Kidney (tissue), 22 donors: ENCODE measurements at places on chromosomes 5 and 9.

DNA sequence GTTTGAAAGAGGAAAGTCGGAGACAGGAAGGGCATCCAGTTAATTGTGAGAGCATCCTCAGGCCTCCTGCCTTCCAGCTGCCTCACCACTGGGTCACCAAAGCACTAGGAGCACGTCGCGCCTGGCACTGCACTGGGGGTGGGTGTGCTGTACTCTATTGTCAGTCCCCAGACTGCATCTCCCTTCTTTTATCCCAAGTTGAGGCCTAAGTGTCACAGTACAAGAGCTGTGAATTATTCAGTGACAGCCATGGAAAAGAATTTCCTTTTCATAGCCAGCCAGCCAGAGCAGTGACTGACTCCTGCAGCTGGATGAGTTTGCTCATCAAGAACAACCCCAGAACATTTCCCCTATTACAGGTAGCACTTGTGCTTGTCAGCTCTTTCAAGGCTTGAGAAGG is 16.3 kb downstream of the CLTA start:
- no peak for DNase-seq

GRCh38 chr9:128428644-128429512 is 8.2 kb downstream of the CERCAM start:
- DNase-seq, result peak; percentile 52

DNA sequence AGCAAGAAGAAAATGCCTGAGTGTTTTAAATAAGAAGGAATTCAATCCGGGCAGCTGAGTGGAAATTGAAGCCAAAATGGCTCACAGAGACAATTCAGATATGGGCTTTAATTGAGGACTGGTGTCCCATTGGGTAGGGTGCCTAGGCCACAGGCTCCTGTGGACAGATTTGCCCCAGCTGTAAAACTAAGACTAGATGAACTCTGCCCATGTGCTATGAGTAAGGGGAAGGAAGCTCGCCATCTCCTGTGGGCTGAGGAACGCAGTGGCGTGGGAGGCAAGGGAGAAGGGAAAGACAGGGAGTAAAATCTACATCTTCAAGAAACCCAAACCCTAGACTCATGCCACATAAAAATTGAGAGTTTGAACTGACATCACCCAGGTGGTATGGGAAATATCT is 66.1 kb downstream of the KLHL3 start:
- no peak for DNase-seq

- no peak for DNase-seq
Measured at GRCh38 chr9:85941622-85941940, 635 bp downstream of the NAA35 start.

DNA sequence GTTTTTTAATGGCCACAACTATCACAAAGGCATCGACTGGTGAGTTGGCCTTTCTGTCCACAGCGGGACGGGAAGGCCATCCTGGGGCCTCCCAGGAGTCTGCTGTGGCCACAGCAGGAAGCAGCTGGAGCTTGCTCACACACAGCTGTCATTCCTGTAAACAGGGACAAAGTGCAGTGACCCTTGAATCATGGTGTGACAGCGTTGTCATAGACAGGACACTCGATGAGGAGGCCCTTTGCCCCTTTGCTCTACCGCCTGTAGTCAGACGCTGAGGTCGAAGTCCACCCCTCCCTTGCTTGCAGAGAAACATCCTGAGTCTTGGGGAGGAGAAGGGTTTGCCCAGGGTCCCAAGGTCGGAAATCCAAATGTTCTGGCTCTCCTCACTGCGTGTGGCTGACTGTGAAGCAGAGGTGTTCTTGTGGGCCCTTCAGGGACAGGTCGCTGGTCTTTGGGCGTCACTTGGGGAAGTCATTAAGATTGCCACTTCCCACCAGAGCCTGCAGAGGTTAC is 35.1 kb downstream of the NDST1 start:
- DNase-seq, result peak; percentile 31
